A549 treated with CpdA at 1 μM for 4 hours (cell line): ENCODE measurements at places on chromosomes 3 and 15. TPM values are rescaled to one million over a fixed set of nuclear protein-coding genes. Genes with fewer than 3 reads are reported as not detected.

The GATA2 gene
- 4.1 to 5.5 TPM (median 5.5 TPM) in 5 replicates for total RNA-seq

The AP3B2 gene
- 0.31 to 0.90 TPM (median 0.42 TPM) in 5 replicates for total RNA-seq

The SLC24A5 gene
- total RNA-seq = not detected in 5 replicates

The DZIP1L gene
- 4.6 to 9.4 TPM (median 5.9 TPM) in 5 replicates for total RNA-seq

The SLC2A2 gene
- not detected in 5 replicates for total RNA-seq

The HRH1 gene
- total RNA-seq = 8.8 to 9.7 TPM (median 9.0 TPM) in 5 replicates

The ACP3 gene
- 0.09 TPM in 1 of 5 replicates, not detected in the others for total RNA-seq

The CYP8B1 gene
- total RNA-seq = not detected in 5 replicates

The KNG1 gene
- total RNA-seq = not detected in 5 replicates

The ENTPD3 gene
- total RNA-seq = 0.13 TPM in 1 of 5 replicates, not detected in the others

The ICE2 gene
- total RNA-seq = 35.3 to 39.5 TPM (median 38.1 TPM) in 5 replicates

The GRM7 gene
- not detected in 5 replicates for total RNA-seq

The CNTN6 gene
- total RNA-seq = not detected in 5 replicates

The PDZRN3 gene
- not detected in 5 replicates for total RNA-seq

The P2RY1 gene
- total RNA-seq = 0.36 to 0.41 TPM (median 0.37 TPM) in 5 replicates
